ENCODE measurements at places on chromosomes 5 and 9. TPM values are rescaled to one million over a fixed set of nuclear protein-coding genes. Genes with fewer than 3 reads are reported as not detected.
A peak's percentile ranks its signal among the peaks of the same experiment; 100 is the strongest.

GRCh38 chr9:130042885-130043653 is at the start of gene FNBP1:
Gene FNBP1 (minus strand): TSS chr9:130043189. CDS start chr9:130042975, 214 bp downstream.
- DNase-seq = peak; percentile 93

DNA sequence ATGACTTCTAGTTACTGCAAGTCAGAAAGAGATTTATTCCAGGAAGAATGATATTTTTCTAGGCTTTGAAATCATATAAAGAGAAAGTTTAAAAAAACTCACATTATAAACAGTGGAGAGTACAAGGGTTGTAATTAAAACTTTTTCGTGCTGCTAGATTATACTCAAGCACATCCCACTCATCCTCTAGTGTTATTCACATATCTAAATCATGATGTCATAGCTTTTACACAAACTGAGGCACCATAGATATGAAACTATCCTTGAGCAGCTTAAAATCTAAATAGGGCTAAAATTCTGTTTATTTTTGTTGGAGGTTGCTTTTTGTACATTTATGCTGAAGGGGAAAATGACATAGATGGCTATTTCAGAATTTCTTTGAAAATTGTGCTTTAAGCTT is 30.0 kb downstream of the TENT2 start:
- no peak for DNase-seq

DNA sequence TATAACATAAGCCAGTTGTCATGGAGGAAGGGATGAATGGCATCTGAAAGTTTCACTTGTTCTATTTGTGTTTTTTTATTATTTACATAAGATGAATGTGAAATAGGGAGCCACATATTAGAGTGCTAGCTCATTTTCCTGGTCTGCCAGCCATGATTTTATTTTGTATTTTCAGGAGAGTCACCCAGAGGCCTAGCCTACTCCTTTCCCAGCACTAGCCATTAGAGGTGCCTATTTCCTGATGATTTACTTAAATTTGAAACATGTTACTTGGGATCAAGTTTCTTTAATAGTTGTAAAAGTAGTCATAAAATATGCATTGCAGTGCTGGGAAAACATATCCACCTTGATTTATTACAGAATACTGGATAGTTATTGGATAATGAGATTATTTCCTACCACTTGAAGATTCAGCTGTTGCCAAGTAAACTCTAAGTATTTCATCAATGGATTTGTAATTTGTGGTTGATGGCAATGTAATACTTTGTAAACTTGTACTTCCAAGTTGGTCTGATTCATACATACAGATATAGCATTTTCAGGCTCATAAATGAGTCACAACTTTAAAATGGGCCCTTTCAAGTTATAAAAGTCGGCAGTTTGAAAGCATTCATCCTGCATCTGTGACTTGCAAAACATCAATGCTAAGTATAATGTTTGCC is 50.8 kb downstream of the KCNN2 start:
- no peak for DNase-seq

DNA sequence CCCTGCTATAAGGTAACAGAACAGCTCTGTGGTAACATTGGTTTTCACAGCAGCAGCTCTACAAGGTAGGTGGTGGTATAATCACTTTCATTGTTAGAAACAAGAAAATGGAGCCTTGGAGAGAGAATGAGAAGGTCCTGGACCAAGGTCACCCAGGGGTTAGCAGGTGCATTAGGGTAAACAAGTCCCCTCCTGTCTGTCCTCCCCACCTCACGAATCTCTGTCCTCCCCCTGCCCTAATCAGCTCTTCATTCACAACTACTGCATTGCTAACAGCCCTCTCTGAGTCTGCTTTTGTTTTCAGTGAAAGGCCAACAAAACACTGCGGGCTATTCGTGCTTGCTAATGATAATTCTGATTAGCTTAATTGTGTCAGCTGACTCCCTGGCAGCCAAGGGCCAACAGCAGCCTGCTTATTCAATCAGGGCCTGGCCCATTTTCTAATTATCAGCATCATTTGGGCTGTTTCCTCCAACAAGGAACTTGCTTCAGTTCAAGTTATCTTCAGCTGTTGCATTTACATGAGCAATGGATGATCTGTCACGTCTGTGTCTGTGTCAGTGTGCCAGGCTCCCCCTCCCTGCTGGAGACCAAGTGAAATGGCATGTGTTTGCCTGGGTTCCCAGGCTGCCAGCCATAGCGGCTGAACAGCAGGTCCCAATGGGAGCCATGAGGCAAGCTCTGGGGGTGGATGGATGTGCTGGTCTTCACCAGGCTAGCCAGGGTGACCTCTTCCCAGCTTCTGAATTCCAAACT is 56.7 kb upstream of the EQTN start:
- peak; percentile 70 for DNase-seq

GRCh38 chr5:34719029-34719428 is 62.9 kb downstream of the RAI14 start:
- DNase-seq = no peak

DNA sequence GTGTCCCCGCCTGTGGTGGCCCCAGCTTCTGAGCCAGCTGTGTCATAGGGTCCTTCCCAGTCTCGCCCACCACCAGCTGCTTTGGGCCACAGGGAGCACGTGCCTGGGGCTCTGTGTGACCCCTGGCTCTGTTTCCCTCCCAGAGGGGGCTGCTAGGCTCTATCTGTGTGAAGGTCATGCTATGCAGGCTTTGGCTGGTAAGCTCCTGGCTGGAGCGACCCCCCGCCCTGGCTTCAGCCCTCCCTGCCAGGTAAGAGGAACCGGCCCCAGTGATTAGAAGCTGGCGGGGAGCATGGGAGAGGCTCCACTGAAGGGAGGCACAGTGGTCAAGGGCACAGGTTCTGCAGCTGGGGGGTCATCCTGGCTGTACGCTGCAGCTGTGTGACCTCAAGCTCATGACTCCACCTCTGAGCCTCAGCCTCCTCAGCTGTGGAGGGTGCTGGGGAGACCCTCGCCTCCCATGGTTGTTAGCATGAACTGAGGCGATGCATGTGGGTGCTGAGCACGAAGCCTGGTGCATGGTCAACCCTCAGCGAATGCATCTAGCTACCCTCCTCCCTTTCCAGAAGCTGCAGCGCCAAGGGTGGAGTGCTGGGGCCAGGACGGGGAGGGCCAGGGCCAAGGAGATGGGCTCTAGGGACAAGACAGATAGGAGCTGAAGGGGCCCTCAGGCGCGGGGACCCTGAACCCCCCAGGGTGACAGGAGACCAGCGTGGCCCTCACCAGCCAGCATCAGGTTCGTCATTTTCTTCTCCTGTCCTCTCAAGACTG is 163.8 kb upstream of the MVB12B start:
- DNase-seq = no peak

DNA sequence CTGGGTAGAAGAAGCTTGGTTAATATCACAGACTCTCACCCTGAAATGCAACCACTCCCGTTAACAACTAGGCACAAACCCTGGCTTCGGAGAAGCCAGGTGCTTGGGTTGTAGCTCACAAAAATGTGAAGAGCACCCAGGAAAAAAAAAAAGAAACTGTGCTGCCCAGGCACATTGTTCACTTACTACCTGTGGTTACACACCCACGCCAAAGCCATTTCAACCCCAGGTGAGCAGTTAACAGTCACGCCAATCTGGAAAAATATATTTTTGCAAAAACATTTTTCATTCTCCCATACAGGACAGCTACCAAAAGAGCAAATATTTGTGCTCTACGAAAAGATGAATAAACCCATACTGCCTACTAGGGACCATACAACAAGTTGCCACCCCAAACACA is 49.2 kb downstream of the SIL1 start:
- DNase-seq = no peak

DNA sequence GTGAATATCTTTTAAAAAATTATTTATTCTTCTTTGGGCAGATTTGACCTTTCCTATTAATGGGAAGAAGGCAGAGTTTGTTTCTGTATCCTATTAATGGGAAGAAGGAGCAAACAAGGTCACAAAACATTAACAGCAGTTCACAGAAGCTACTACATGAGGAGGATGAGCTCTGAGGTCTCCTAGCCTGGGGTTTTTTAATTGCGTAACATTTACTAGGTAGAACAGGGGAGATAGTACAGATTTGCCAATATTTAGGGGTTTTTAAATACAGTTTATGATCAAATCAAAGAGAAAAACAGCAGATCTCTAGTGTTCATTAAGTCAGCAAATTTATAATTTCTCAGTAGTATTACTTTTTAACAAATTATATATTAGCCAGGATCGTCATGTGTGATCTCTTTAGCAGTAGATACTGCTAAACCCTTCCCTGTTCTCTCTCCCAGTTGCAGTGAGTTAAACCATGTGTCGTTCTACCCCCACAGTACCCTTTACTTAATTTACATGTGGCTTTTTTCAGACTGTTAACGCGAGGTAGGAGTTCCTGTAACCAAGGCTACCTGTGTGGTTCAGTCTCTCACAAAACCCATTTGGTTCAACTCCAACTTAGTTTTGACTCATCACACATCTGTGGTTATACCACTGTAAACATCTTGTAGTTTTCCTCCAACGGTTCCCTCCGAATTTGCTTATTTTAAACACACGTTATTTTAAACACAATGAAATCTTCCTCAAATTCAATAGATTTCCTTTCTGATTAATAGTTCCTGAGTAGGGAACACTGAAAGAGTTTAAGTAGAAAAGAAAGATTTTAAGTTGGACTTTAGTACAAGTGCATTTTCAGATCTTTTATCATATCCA is 13.3 kb downstream of the SLC25A46 start:
- no peak for DNase-seq

- no peak for DNase-seq
Observed at GRCh38 chr9:76086539-76086938, 196.1 kb downstream of the PCSK5 start.

DNA sequence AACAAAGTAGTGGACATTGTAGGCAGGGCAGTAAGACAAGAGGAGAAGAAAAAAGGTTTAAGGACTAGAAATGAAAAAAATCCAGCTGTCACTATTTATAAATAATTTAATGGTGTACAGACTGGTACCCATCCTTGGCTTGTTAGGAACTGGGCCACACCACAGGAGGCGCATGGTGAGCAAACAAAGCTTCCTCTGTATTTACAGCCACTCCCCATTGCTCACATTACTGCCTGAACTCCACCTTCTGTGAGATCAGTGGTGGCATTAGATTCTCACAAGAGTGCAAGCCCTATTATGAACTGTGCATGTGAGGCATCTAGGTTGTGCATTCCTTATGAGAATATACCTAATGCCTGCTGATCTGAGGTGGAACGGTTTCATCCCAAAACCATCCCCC is 62.6 kb upstream of the DMAC1 start:
- no peak for DNase-seq

Gene MAST4
- total RNA-seq = 11.2 TPM

Gene SYK
- 2.7 TPM for total RNA-seq

- no peak for DNase-seq
Observed at GRCh38 chr5:157162919-157163510, 3.0 kb downstream of the GARIN3 start.

- peak; percentile 97 for DNase-seq
Observed at GRCh38 chr5:112860929-112861637, at the start of gene SRP19. Gene SRP19 (plus strand): TSS chr5:112861287. CDS start chr5:112861377, 90 bp downstream.

Data from endodermal cell (in vitro differentiated cells).